ENCODE measurements at places on chromosomes 2 and 18. TPM values are rescaled to one million over a fixed set of nuclear protein-coding genes. Genes with fewer than 3 reads are reported as not detected.

The RANBP2 gene
- 35.0 TPM for total RNA-seq

The SERPINB3 gene
- not detected for total RNA-seq

The SAG gene
- not detected for total RNA-seq

The GAREM2 gene
- total RNA-seq = 0.08 TPM

The IL18R1 gene
- total RNA-seq = 12.7 TPM

The AAK1 gene
- total RNA-seq = 13.7 TPM

All from liver (tissue), 10 donors.